Fibroblast of upper back skin (primary cell): ENCODE measurements at places on chromosomes 2 and 18.

DNA sequence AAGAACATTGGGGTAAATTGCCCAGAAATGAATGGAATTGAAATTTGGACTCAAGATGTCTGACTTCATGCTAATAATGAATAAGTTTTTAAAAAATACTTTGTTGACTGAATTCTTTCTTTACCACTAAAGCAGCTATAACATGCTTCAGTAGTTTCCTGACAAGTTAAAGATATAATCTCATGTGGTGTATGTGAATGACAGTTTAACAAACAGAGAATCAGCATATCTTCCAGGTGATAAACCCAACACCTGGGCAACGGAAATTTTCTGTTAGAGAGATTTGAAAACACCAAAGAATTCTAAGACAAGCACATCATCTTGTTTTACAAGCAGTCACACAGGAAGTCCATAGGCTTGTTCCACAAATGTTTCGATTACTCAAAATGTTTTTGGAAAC is 372.6 kb upstream of the VRK2 start:
- no peak for DNase-seq

GRCh38 chr2:161237392-161238264 is 70.6 kb upstream of the PSMD14 start:
- DNase-seq = peak; percentile 51

DNA sequence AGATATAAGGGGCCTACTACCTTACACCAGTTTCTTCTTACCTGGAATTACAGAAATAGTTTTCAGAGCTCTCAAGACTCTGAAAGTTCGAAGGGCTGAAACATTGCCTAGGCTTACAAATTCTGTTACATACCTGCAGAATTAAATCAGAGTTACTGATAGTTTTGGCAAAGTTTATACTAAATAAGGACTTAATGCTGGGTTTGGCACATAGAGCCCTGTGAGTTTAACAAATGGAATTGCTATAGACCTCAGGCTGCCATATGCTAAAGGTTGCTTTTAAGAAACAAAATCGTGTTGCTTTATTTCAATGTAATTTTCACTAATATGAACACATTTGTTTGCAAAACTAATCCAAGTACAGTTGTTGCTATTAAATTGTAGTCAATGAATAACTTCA is 40.1 kb downstream of the SCN3A start:
- peak; percentile 57 for DNase-seq

DNA sequence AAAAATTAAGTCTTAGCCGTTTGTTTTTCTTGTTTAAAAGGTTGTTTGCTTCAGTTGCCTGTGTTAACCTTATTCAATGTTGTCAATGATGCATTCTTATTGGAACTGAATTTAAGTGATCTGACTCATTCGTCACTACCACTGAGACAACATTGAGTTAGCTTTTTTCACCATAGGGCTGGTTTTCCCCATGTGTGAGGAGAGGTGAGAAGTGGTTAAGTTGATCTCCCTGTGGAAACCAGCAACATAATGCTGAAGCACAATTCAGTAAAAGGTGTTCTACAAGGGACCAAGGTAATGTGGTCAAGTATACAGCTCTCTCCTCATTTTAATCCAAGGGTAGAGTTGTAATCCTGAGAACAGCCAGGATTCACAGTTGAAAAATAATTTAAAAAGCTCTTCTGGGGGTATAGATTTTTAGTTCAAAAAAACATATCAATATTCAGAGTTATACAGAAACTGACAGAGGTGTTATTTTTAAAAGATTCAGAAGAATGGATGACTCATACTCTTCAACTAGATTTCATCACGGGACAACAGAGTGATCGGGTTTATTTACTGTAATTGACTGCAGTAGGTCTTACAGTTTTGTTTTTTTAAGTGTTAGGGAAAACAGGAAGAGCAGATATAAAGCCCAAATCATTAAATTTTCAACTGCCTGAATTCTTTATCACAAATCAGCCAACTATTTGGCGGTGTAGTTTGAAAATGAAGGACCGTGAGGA is 12.6 kb downstream of the NOP58 start:
- peak; percentile 32 for DNase-seq

DNA sequence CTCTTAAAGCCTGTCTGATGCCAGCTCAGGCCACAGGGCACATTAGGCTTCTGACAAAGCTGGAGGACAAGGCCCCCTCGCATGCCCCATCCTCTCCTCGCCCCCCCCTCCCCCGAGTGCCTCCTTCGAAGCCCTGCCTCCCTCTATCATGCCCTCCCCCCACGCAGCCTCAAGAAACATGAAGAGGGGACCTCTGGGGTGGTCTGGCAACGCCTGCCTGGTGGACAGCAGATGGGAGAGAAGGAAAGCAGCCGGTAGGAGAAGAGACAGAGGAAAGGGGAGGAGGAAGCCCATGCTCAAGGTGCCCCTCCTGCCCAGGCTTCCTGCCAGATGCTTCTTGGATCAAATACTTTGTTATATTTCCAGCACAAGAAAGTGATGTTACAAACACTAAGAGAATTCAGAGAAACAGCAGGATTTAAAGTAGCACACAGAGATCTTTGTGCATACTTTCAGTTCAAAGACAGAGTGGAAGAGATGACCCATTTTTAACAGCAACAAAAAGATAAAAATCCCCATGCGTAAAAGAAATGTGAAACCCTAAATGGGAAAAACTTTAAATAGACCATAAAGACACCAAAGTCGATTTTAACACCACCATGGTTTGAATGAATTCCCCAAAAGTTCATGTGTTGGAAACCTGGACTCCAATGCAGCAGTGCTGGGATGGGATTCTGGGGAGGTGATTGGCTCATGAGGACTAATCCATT is 19.0 kb downstream of the BOK start:
- peak; percentile 73 for DNase-seq

DNA sequence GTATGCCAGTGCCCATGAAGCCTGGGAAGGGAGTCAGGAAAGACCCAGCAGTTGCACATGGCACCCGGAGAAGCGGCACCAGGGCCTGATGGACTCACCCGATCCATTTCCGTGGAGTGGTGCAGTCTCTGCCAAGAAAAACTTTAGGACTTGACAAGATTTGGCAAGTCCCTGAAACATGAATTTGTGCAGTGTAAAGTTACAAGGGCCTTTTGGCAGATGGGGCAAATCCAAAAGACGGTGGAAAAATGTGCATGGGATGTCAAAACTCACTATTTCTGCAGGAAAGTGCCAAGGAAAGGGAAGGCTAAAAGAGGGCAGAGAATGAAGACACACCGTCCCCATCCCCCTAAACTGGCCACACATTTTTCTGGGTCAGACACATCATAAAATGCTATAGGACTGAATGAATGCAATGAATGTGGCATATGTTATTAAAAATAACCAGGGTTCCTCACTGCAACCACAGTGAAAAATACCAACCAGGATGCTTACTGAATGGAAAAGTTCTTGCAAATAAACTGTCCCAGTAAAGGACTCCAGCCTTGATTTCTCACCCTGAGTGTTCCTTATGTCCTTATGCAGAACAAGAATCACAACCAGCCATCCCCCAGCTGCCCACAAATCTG is 173.5 kb upstream of the SIX2 start:
- no peak for DNase-seq

- DNase-seq = no peak
Observed at GRCh38 chr2:1766851-1767811, 22.8 kb upstream of the PXDN start.

DNA sequence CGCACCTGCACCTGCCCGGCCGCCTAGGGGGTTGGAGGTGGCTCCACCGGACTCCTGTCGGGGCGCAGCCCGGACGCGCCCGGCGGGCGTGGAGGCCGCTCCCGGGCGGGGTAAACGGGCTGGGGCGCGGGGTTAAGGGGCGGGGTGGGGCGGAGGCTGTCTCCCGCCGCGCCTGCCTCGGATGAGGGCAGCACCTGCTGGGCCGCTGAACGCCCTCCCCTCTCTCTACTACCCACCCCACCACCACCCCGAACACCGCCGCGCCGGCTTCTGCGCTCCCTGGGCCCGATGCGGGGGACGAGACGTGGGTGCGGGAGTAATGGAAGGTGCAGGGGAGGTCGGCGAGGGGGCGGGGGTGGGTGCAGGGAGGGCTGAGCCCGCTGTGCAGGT is 224.8 kb upstream of the ID2 start:
- DNase-seq = no peak

DNA sequence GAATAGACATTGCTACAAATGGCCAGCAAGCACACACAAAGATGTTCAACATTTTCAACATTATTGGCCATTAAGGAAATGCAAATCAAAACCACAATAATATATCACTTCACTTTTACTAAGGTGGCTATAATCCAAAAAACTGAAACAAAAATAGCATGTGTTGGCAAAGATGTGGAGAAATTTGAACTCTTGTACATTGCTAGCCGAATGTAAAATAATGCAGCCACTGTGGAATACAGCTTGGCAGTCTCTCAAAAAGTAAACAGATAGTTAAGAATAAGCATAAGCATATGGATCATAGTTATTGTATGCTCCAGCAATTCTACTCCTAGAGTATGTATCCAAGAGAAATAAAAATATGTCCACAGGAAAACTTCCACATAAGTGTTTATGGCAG is 192.5 kb downstream of the EN1 start:
- DNase-seq = peak; percentile 93

- no peak for DNase-seq
Observed at GRCh38 chr2:239826786-239827522, 198.2 kb downstream of the NDUFA10 start.

DNA sequence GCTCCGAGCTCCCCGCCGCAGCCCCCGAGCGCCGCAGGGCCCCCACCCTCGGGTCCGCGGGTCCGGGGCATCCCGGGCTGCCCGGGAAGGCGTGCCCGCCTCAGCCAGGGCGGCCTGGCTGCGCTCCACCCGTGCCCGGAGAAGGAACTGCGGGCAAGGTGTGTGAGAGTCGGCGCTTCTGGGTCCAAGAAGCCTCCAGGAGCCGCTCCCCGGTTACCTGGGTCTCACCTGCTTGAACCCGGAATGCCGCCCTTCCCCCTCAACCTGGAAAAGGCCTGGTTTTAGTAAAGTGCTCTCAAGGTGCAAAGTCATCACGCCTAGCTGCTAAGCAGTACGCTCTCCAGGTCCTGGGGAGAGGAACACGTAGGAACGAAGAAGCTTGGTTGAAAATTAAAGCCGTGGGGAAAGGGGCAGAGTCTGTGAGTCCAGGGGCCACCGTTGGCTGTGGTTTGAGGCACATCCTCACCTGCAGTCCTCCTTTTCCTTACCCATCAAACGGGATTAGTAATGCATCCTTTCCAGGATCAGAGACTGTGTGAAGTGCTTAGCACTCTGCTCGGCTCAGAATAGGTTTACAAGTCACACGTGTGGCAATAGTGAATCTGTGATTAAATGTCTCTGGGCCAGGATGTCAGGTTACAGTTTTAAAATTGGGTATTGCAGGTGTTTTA is 1.2 kb downstream of the ASAP2 start:
- no peak for DNase-seq

- DNase-seq = no peak
Observed at GRCh38 chr2:183375821-183376220, 251.6 kb downstream of the NUP35 start.

GRCh38 chr2:62266433-62267038 is 70.6 kb downstream of the B3GNT2 start:
- DNase-seq = peak; percentile 85

- DNase-seq = no peak
Observed at GRCh38 chr2:101766337-101766736, 68.8 kb downstream of the MAP4K4 start.

GRCh38 chr2:132670496-132671150 is 618 bp upstream of the LYPD1 start:
- no peak for DNase-seq

GRCh38 chr2:48032765-48033164 is 126.5 kb upstream of the FBXO11 start:
- DNase-seq = no peak

- DNase-seq = no peak
Observed at GRCh38 chr2:127853671-127854070, 4.3 kb downstream of the POLR2D start.

DNA sequence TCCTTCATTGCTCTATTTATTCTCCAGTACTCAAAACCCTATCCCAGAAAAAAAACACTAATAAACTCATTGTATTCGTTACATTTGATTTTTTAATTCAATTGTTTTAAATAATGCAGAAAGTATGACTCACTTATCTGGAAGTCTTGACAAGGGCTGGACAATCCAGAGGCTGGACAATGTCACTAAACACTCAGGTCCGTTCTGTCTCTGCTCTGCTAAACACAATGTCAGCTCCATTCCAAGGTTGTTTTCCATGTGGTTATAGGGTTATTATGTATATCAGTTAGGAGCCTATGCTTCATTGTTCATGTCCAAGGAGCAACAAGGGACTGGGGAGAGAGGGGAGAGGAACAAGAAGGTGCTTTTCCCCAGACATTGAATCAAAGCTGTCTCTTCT is 125.5 kb downstream of the IRS1 start:
- DNase-seq = no peak
